ENCODE measurements at places on chromosomes 12 and 14.

DNA sequence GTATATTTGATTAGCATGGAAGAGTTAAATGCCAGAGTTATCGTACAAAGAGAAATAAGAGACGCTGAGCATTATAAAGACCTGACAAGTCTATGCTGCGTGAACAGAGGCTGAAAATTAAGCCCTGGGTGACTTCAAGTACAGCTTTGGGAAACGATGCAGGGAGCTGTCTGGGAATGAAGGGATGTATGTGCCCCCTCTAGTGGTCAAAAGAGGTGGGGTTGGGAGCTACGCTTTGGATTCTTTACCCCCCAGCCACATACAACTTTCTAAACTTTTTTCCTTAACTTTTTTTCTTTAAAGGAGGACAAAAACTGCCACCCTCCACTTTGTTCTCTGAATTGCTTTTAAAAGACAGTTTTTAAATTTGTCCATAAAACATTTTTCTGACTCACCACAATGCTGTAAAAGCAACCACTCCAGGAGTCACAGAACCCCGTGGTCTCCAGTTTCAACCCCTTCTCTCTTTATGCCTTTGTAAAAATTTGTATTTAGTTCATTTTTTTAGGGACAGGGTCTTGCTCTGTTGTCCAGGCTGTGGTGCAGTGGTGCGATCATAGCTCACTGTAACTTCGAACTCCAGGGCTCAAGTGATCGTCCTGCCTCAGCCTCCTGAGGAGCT lies 59.4 kb downstream of the ZNF664 start:
- DNase-seq, result no peak

- DNase-seq, result no peak
These were observed 97.4 kb downstream of the KICS2 start for GRCh38 chr12:64124511-64125197.

DNA sequence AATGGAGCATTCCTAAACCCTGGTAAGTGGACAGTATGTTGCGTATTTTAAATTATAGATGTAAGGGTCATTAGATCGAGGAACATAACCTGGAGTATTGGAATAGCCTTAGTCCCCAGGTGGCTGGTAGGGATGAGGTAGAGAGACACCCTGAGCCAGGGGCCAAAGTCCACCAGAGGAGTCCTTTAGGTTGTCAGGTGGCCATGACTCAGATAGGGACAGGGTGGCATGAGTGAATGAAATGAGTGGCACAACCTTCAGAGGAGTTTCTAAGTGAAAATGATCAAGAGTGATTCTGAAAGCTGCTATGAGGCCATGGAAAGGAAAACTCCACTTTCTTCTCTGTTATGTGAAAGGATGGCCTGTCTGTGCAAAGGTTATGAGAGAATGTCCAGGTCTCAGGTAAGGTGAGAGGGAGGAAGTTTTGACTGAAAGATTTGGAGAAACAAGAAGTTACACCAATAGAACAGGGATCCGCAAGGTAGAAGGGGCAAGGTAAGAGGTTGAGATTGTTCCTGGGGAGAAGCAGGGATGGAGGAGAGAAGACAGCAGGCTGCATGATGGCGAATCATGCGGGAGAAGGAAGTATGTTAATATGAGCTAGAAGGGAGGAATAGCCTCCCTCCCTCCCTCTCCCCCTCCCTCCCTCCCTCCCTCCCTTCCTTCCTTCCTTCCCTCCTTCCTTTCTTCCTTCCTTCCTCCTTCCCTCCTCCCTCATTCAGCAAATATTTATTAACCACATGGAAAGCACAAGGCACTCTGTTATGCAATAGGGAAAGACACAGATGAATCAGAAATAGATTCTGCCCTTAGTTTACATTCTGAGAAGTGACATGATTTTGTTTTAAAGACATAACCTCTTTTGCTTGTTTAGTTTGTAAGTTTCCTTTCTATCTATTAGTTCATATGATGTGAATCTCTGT lies 14.0 kb upstream of the RIPK3 start:
- DNase-seq, result no peak

DNA sequence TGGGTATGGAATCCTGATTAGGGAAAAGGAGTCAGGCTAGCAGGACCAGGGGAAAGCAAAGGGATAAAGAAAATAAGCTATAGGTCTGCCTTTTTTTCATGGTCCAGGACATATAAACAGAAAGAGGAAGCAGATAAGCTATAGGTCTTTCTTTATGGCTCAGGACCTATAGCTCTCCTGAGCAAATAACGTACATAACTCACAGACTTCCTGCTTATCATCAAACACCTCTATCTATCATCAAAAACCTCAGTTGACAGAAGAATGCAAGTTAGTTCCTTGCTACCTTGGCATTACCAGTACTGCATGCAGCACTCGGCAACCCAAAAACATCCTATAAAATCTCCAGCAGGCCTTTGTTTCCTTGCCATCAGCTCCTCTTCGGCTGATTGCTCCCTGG lies 238.7 kb upstream of the OR4E1 start:
- no peak for DNase-seq

GRCh38 chr14:77194706-77195105 lies 13.1 kb downstream of the TMEM63C start:
- DNase-seq, result no peak

GRCh38 chr14:32303865-32304264 lies 25.2 kb upstream of the AKAP6 start:
- DNase-seq, result no peak

All from brain pericyte (primary cell).